ENCODE measurements at places on chromosomes 5 and 9.
A peak's percentile ranks its signal among the peaks of the same experiment; 100 is the strongest.

GRCh38 chr5:176819476-176819875 lies 9.1 kb downstream of the UNC5A start:
- DNase-seq, result no peak

- DNase-seq, result no peak
These were observed 536.0 kb downstream of the NR2F1-AS1 start for GRCh38 chr5:93044859-93045666.

GRCh38 chr9:68762570-68762969 lies 57.5 kb downstream of the PIP5K1B start:
- DNase-seq, result no peak

GRCh38 chr9:133540698-133541025 lies 6.2 kb downstream of the ADAMTSL2 start:
- DNase-seq, result no peak

GRCh38 chr9:1018121-1018520 lies 32.0 kb upstream of the DMRT2 start:
- DNase-seq, result no peak

DNA sequence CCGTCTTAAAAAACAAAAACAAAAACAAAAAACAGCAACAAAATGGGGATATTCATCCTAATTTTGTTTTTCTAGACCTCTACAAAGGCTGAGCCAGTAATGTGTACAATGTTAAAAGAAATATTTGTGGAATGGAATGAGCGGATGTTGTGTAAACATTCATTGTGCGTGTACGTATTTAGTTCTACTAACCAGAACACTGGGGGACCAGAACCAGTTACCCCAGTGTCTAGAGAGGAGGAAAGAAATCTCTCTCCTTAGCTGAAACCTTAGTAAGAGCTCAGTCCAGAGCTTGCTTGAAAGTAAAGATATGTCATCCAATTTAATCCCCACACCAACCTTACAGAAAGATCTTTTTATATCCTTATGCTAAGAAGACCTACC lies 106.7 kb upstream of the CPEB4 start:
- DNase-seq, result no peak

DNA sequence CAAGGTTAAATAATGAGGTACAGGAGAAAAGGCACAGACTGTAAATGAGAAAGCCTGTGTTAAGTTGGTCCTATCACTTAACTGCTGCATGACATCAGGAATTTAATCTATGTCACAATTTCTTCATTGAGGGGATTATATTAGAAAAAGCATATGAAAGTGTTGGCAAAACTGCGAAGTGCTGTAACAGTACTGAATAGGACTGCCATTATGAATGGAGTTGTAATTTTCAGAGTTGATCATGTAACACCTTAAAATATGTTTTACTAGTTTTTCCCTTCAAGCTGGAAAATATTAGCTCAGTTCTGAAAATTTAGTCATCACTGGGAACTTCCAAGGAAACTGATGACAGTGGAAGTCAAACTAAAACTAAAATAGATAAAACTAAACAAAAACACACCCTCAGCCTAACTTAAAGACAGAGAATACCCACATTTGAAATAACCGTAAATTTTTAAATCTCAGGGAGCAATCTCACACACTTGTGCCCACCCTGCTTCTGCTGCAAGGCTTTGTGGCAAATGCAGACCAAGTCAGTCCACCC lies 45.1 kb downstream of the ERMP1 start:
- no peak for DNase-seq

DNA sequence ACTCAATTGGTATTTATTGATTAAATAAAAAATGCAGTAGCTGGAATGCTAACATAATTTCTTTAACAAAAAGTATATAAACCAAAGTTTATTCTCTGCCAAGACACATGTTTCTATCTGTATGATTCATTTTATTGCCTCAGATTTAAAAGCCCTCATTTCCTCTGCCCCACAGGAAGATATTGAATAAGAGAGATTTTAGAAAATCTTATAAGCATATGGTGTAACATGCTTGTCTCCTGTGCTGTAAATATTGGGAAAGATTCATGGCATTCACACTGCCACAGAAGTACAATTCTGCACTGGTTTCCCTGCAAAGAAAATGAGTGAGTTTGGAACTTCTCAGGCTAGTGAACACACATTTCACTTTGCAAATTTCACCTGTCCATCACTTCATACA lies 134.9 kb upstream of the FBXL7 start:
- DNase-seq, result no peak

DNA sequence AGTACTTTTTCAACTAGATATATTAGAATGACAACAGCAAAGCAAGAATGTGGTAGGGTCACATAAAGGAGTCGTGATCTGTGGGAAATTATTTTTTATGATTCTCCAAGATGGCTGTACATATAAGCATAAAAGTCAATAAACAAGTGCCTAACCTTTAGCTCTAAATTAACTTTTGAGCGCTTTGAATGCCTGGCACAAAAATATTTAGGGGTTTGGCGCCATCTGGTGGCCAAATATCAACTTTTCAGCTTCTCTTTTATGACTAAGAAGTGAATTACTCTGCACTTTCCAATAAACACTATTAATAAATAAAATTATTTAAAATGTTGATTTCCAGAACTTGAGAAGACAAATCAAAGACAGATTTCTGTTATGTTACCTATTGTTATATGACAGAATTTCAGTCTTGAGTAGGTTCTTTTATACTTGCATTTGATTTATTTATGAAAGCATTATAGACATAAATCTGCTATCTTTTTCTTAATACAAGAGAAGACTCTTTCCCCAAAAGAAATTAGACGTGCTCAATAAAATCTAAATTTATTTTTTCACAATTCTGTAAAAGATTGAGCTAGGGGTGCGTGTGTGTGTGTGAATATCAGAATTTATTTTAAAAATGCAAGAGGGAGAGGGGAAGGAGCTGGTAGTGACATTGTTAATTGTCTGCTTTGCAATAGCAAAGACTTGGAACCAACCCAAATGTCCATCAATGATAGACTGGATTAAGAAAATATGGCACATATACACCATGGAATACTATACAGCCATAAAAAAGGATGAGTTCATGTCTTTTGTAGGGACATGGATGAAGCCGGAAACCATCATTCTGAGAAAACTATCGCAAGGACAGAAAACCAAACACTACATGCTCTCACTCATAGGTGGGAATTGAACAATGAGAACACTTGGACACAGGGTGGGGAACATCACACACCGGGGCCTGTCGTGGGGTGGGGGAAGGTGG lies 36.7 kb upstream of the ARRDC3 start:
- peak; percentile 31 for DNase-seq

DNA sequence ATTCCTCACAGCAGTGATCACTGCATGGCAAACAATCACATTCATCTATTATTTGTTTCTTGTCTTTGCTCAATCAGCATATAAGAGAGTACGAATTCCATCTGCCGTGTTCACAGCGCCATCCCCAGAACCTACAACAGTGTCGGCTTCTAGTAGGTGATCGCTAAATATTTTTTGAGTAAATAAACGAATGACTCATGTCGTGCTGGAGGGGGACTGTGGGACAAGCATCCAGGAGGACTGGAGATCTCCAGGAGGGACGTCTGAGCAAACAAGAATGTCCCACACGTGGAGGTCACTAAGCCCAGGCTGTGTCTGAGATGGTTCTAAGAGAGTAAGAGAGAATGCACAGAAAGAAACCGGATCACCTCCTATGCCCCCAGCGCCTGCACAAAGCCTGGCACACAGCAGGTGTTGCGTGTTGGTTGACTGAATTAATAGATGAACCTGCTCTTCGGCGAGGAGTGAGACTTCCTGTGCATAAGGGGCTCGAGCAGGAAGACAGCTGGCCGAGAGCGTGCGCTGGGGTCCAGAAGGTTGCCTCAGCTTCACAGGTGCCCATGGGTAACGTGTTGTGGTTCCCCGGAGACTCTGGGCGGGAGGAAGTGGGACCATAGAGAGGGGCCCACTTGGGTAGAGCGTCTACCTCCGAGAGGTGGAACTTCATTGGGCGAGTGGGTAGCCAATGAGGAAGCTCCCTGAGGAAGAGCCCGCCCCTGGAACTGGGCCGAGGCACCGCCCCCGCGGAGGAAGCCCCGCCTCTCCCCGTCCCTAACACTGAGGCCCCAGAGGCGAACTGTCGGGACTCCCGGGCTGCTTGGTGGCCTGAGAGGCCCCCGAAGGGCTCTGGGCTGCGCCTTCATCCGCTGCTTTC lies 193.0 kb downstream of the MELK start:
- DNase-seq, result peak; percentile 22

GRCh38 chr9:14692470-14693250 lies 572 bp downstream of the ZDHHC21 start:
- peak; percentile 12 for DNase-seq

- DNase-seq, result no peak
These were observed 178.2 kb upstream of the IRX1 start for GRCh38 chr5:3417376-3417943.

GRCh38 chr9:89388084-89388867 lies 70.0 kb downstream of the SECISBP2 start:
- peak; percentile 94 for DNase-seq

DNA sequence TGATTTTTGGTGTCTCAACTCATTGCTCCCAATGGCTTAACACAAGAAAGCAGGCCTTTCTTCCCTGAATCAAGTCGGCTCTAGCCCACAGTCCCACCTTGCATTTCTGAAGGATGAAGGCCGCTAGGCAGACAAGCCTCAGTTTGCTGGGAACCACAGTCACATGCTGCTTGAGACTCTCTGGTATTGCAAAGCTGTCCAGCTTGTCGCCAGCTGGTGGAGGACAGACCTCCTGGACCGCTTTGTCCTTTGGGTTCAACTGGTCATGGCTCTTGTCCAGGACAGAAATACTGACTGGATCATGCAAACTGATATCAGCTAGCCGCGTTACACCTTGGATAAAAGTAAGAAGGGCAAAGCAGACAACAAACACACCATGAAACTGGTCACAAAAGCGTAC lies 23.1 kb downstream of the DDX31 start:
- no peak for DNase-seq

- DNase-seq, result no peak
These were observed 237.0 kb downstream of the TENT4A start for GRCh38 chr5:6950250-6950649.

DNA sequence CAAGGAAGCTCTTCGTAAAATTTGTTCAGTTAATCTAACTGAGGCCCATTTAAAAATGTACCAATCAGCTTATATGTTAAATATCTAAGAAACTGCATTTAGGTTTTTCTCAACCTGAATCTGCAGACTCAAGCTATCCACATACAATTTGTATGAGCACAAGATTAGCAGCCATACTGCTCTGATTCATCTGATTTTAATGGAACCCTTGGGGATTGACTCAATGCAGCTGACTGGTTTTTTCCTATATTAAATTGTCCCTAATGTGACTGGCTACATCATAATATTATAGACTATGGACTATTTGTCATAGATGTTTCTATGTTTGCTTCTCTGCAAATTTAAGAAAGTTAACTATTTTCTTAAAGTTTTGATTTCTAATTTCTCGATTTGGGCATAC lies 451.0 kb upstream of the TUSC1 start:
- no peak for DNase-seq

DNA sequence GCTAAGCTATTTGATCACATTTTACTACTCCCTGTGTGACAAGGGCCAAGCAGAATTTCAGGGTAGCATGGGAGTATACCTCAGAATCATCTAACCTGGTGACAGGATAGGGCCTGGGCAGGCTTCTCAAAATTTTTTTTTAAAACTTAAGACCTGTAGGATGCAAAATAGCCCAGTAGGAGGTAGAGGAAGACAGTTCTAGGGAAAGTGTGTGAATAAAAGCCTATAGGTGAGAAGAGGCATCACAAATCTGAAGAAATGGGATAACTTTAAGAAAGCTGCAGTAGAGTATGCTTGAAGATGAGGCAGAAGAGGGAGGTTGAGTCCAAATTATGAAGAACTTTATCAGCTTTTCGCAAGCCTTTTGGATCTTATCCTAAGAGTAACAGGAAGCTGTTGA lies 32.3 kb downstream of the CNTRL start:
- DNase-seq, result no peak

DNA sequence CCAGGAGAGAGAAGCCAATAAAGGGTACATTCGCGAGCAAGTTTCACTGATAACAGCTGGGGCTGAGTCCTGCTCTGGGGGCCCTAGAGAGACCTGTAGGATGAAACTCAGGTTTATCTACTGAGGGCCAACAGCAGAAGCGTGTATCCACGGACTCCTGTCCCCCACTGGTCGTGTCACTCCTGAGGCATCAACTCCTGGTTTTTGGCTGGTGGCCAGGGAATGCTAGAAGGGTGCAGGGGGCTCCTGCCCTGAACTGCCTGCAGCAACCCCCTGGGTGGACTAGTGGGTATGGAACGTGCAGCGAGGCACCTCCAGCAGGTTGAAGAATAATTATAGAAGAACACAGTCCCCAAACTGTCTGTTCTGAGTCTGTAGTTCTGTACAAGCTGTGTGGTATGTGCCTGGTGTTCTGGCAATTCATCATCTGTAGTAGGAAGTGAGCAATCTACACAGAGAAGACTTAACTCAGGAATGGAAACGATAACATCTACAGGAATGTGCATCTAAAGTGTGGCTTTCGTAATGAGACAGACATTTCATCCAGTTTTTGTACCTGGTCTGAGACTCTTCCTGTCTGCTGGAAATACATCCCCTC lies 64.5 kb upstream of the GNA14 start:
- peak; percentile 98 for DNase-seq

DNA sequence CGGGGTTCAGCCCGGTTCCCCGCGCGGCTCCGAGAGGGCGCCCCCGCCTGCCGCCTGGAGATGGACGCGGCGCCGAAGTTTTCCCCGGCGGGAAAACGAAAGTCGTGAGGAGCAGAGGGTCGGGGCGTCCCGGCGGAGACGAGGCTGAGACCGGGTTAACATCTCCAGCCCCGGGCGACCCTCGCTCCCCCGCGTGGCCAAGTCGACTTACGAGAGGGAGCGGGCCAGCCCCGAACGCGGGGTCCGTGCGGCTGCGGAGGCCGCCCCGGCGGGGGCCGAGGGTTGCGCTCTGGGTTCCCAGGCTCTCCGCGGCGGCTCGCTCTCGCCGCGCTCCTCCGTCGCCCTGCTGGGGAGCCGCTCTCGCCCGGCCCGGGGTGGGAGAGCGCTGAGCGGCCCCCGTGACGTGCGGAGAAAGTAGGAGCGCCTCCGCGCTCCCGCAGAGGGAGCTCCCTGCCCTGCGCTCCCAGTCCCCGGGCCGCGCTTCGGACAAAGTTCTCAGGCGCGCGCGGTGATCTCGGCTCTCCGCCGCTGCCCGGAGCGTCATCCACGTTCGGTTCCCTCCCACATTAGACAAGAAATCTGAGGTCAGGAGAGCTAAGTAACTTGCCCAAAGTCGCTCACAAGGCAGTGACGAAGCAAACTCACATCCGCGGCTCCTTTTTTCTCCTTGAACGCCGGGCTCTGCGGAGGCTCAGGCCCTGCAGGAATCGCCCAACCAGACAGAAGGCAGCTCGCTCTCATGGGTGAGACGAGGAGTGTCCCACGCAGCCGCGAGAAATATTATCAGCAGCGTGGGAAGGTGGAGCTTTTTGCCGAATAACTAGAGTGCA lies 1.2 kb upstream of the GCNT4 start:
- DNase-seq, result peak; percentile 80

All from fibroblast of lung (primary cell).